ENCODE measurements at places on chromosomes 16 and 17.

DNA sequence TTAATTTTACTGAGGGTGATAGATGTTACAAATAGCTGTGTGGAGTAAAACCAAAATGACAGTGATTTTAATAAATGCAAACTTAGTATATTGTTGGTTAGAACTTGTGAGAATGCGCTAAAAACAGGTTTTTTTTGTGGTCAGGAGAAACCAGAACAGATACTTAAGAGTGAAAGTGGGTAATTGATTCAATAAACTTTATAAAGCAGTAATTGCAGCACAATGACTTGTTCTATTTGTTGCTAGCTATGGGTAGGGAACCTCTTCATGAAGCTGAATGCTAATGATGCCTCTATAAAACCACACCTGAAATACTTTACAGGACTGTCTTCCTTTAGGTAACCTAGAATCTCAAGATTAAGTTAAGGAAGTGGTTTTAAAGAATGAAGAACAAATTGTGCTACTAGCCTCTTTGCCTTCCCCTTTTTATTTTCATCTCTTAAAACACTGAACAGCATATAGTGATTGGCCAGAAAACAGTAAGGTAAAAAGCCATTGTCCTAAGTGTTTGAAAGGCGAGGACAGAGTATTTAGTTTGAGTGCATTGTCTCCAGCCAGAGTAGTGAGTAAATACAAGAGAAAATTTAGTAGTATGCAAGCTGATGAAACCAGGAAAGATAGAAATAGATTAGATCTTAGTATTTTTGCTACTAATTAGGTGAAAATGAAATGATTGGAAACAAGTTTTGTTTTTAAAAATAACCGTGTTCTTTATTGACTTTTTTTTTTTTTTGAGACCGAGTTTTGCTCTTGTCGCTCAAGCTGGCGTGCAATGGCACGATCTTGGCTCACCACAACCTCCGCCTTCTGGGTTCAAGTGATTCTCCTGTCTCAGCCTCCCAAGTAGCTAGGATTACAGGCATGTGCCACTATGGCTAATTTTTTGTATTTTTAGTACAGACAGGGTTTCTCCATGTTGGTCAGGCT is 6.0 kb downstream of the GGNBP2 start:
- DNase-seq, result no peak

- no peak for DNase-seq
Measured at GRCh38 chr17:55110521-55110920, 142.0 kb downstream of the STXBP4 start.

GRCh38 chr16:75333721-75334163 is 82.3 kb upstream of the BCAR1 start:
- no peak for DNase-seq

- no peak for DNase-seq
Measured at GRCh38 chr16:87978127-87978526, 26.9 kb downstream of the BANP start.

DNA sequence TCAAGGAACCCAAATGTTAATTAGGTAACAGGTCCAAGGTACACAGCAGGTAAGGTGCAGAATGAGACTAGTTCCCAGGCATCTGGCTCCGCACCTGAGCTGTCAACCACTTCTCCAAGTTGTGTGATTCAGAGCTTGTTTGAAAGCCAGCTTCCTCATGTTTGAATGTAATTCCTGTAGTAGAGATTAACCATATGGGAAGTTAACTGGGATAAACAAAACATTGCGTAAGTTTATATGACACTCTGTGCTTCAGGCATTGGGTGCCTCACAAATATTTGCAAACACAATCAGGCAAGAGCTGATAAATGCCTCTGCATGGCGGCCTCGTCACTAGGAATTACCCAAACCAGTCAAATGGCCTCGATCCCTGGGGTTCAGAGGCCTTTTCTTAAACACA is 27.9 kb upstream of the CPHXL start:
- peak; percentile 75 for DNase-seq

GRCh38 chr17:63436523-63437110 is 9.5 kb downstream of the CYB561 start:
- DNase-seq, result no peak

DNA sequence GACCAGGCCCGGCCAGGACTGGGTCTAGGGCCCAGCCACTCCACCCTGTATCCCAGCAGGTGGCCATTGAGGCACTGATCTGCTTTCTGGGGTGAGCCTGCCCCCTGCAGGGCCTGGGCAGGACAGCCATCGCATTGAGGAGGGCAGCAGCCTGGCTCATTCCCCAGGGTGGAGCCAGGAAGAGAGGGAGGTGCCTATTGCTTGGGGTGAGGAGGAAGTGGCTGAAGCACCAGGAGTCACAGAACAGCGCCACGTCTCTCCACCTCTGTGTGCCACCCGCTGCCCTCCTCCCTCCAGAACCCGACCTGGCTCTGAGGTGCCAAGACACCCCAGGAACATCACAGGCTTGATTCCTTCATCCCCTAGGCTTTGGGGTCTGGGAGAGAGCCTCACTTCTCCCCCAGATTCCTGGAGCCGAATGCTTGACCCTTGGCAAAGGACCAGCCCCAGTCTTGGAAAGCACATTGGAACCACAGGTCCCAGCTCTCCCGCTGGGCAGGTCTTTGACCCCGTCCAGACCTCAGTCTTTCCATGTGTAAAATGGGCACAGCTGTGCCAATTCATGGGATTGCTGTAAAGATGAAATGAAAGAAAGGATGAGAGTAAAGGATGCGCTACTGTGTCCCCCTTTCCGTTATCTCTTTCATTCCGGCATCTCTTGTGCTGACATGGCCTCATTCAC is 7.2 kb upstream of the KRT36 start:
- peak; percentile 73 for DNase-seq

GRCh38 chr17:44971776-44972483 is 3.8 kb upstream of the C1QL1 start:
- DNase-seq, result no peak

DNA sequence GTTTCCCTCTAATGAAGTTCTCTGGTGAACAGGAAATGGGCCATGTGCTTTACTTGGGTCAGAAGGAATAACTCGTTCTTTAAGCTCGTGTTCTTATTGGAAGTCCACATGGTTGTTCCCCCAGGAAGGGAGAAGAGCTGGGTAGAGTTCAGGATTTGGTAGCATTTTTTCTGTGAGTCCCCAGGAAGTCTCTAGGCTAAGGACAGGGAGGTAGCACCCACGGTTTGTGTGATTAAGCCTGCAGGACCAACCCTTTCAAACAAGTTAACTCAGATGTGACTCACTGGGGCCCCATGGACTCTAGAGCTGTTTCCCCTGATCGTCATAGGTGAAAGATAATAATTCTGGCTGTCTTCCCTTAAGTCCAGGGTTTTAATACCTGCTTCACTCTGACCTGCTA is 16.4 kb downstream of the SAP30BP start:
- no peak for DNase-seq

- DNase-seq, result no peak
Measured at GRCh38 chr17:60107526-60108257, 29.0 kb upstream of the HEATR6 start.

DNA sequence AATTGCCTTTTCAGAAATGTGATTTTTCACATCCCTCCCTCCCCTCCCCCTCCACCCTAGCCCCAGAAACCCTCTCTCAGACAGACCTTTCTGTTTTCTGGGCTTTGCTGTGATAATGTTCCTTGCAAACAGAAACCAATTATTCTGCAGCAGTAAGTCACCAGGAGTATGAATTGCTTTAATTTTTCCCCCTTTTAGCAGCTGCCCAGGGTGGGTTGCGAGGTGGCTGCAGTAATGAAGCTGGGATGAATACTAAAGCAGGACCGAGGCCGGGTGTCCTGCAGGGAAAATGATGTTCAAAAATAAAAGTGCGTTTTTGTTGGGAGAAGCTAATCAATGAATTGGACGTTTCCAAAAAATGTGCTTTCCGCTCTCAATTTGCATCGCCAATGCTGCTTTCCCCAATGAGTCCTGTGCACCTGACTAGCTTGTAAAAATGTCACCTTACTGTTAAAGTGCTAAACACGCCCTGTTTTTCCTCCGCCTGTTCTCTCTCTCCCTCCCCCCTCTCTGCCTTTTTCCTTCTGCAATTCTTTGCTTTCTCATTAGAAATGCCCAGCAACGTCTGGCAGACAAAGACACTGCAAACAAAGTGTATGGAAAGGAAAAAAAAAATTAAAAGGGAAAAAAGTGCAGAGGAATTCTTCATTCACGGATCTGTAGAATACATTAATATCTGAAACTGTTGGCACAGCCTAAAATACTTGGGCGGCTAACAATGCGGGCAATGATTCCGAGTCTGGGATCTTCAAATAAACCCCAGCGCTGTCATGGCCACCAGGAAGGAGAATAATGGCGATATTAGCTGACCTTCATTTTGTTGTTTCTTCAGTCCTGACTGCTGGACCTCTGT is 244.1 kb downstream of the STX8 start:
- no peak for DNase-seq

- DNase-seq, result no peak
Measured at GRCh38 chr17:66904760-66905624, 59.5 kb upstream of the CACNG4 start.

- DNase-seq, result no peak
Measured at GRCh38 chr17:44766409-44767038, 7.7 kb downstream of the ADAM11 start.
